Panc1 (cell line): ENCODE measurements at places on chromosomes 5 and 9. TPM values are rescaled to one million over a fixed set of nuclear protein-coding genes. Genes with fewer than 3 reads are reported as not detected.

DNA sequence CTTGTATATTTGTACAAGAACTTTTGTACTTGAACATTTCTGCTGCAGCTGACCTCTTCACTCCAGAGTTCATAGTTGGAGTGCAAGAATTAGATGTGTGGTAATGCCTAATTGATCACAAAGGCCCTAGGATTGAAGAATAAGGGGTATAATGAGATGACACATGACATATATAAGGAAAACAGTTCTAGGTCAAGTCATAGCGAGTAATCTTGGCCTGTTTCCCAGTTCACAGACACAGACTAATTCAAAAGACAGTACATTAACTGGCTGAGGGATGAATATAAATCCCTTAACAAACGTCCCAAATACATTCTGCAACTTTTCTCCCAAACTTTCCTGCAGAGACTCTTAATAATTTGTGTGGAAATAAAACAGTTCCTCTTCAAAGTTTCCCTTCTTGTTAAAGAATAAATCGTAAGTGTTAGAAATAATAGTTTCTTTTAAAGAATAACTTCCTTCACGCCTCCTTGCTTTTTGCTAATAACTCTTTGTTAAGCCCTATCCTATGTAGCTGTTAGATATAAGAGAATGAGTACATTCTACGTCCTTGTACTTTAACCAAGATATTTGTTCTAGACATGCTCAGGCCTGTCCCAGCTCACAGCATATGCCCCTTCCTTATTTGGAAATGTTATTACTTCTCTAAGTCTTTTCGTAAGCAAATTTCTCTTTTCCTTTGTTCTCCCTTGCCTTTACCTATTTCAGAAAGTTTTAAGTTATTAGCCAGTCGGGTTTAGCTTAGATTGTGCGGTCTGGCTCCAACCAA lies 556.4 kb upstream of the CTNND2 start:
- H3K36me3 ChIP-seq: no peaks in the 10 kb centered on the region
- H3K4me1 ChIP-seq: no peaks in the 10 kb centered on the region
- no peaks in the 10 kb centered on the region for H3K27me3 ChIP-seq
- DNase-seq: no peak
- H3K27ac ChIP-seq: no peak overlapping the region

DNA sequence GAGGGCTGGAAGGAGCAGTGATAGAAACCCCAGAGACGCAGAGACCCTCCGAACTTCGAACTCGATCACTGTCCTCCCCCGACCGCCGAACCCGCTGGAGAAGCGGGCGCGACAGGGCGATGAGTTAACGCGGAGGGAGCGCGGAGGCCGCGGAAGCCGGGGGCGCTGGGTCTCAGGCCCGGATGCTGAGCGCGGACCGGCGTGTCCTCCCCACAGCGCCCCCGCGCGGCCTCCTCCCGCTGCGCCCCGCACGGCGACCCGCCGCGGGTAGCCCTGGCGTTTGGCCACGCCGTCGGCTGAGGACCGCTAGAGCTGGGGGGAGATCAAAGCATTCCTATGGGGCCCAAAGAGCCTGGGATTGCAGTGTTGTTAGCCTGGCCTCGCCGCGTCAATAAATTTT lies 7.7 kb upstream of the DMRT2 start:
- no peak overlapping the region for H3K27ac ChIP-seq
- no peak overlapping the region for H3K4me3 ChIP-seq
- no peak for DNase-seq
- no peaks in the 10 kb centered on the region for H3K36me3 ChIP-seq
- no peaks in the 10 kb centered on the region for H3K27me3 ChIP-seq

The DMRT3 gene
- total RNA-seq: not detected

DNA sequence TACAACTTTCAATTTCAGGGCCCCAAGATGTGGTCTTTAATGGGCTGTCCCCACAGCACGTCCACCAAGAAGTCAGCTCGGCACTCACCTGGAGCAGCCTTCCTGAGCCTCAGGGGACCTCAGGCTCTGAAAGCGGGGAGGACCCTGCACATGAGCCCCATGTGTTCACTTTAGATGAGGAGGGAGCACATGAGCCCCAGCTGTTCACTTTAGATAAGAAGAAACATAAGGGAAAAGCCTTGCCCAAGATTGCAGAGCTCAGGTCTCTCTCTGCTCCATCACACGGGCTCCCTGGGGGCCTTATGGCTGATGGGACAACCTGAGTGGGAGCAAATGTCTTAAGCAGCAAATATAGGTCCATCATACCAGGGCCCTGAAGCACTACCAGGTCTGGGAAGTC lies 56.4 kb downstream of the NIPSNAP3B start:
- no peak overlapping the region for H3K4me3 ChIP-seq
- H3K27ac ChIP-seq: no peak overlapping the region
- no peaks in the 10 kb centered on the region for H3K27me3 ChIP-seq
- DNase-seq: no peak
- H3K36me3 ChIP-seq: no peaks in the 10 kb centered on the region
- no peaks in the 10 kb centered on the region for H3K4me1 ChIP-seq

GRCh38 chr9:136964171-136964689 lies 12.2 kb downstream of the LCN12 start:
- no peak for DNase-seq
- H3K27me3 ChIP-seq: no peaks in the 10 kb centered on the region
- peaks cover 5% of the 10 kb centered on the region; the same call in 1 of the 2 replicates for H3K4me1 ChIP-seq
- no peak overlapping the region for H3K27ac ChIP-seq
- no peak overlapping the region for H3K4me3 ChIP-seq

- H3K36me3 ChIP-seq: no peaks in the 10 kb centered on the region
- H3K4me3 ChIP-seq: no peak overlapping the region
- no peak overlapping the region for H3K27ac ChIP-seq
- peaks cover 9% of the 10 kb centered on the region for H3K27me3 ChIP-seq
- H3K4me1 ChIP-seq: no peaks in the 10 kb centered on the region
Observed at GRCh38 chr5:168174376-168174775, 117.1 kb upstream of the WWC1 start.

DNA sequence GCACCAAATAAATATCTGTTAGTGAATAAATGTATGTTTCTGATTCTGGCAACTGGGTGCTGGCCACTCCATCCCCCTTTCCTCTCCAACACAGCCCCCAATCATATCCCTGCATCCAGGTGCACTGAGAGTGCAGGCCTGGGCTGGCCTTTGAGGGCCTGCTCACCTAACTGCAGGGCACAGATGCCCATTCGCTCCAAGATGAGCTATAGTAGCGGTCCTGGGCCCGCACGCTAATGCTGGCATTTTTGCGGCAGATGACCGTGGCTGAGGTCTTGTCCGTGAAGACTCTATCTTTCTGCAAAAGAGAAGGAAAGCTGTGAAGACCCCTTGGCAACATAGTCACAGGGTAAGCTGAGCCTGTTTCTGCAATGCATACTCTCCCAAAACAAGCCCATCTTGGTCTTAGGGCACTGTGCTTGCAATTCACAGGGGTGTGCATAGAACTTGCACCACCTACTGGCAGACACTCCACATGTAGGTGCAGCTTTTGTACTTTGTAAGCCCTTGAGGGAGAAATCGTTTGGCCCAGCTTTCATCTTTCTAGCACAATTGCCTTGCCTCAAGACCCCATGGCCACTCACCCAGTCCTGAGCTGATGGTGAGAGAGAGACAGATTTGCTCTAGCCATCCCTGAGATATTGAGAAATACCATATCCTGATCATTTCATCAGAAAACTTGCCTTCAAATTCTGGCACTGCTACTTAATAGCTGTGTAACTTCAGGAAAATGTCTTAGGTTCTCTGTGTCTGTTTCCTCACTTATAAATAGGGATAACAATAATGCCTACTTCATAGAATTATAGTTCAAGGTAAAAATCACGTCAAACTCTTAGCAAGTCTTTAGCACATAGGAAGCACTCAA lies 13.5 kb downstream of the IL12B start:
- H3K27ac ChIP-seq: no peak overlapping the region
- no peaks in the 10 kb centered on the region for H3K36me3 ChIP-seq
- H3K27me3 ChIP-seq: peaks cover 6% of the 10 kb centered on the region
- peak; percentile 35 for DNase-seq

DNA sequence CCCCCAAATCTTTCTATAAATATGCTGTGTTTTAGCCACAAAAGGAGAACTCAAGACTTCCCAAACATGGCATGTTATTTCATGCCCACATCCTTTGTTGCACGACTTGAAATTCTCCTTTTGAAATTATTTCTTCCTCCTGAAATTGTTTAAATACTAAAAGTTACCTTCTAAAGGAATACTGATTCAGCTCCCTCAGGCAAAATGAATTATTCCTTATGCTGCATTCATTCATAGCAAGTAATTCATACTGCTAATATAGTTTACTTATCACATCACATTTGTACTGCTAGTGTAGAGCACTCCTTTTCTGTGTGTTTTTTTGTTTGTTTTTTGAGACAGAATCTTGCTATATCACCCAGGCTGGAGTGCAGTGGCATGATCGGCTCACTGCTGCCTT lies 45.7 kb downstream of the BHMT start:
- no peak overlapping the region for H3K4me3 ChIP-seq
- H3K27ac ChIP-seq: no peak overlapping the region
- H3K4me1 ChIP-seq: no peaks in the 10 kb centered on the region
- DNase-seq: no peak

The LHX3 gene
- 0.13 TPM for total RNA-seq

The PTGES2 gene
- 76.8 TPM for total RNA-seq

DNA sequence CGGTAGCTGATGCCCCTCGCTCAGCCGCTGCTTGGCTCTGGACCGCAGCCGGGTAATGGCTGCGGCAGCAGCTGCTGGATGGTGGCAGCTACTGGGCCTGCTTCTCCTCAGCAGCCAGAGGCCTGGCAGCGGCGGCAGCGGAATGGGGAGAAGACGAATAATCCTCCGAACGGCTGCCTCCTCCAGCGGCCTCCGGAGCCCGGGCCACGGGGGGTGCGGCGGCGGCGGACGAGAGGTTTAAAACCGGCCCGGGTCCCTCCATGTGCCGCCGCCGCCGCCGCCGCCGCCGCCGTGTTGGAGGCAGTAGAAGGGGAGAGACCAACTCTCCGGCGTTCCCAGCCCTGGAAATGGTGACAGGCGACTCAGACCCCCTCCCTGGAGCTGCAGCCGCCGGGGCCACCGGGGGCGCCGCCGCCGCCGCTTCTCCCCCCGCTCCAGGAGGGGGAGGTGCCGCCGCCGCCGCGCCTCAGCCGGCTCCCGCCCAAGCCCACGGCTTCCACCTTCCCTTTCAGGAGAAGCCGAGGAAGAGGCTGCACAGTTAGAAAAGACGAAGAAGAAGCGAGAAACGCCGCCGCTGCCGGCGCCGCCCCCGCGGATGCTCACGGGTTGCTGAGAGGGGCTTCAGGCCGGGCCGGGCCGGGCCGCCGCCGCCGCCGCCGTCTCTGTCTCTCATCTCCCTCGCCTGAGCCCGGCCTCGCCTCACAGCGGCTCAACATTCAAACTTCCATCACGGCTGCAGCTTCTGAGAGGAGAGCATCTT lies 118.4 kb upstream of the PRSS3 start:
- no peaks in the 10 kb centered on the region for H3K36me3 ChIP-seq
- no peak for DNase-seq
- no peak overlapping the region; the same call in 1 of the 2 replicates for H3K27ac ChIP-seq
- H3K27me3 ChIP-seq: peaks cover 29% of the 10 kb centered on the region

- H3K4me1 ChIP-seq: no peaks in the 10 kb centered on the region
- H3K27me3 ChIP-seq: no peaks in the 10 kb centered on the region
- no peak overlapping the region for H3K27ac ChIP-seq
- no peak for DNase-seq
- no peaks in the 10 kb centered on the region for H3K36me3 ChIP-seq
- H3K4me3 ChIP-seq: no peak overlapping the region
Observed at GRCh38 chr5:10064546-10065195, 185.0 kb downstream of the ATPSCKMT start.

GRCh38 chr9:133770076-133770777 lies 32.1 kb upstream of the SARDH start:
- H3K4me3 ChIP-seq: no peak overlapping the region
- H3K36me3 ChIP-seq: no peaks in the 10 kb centered on the region
- no peaks in the 10 kb centered on the region for H3K27me3 ChIP-seq
- H3K4me1 ChIP-seq: no peaks in the 10 kb centered on the region

The PCBD2 gene
- 19.8 TPM for total RNA-seq

GRCh38 chr5:138588013-138588788 lies 13.0 kb upstream of the HSPA9 start:
- H3K27ac ChIP-seq: no peak overlapping the region
- no peak overlapping the region for H3K4me3 ChIP-seq
- no peaks in the 10 kb centered on the region; the same call in 1 of the 2 replicates for H3K27me3 ChIP-seq
- no peaks in the 10 kb centered on the region for H3K4me1 ChIP-seq
- H3K36me3 ChIP-seq: no peaks in the 10 kb centered on the region

DNA sequence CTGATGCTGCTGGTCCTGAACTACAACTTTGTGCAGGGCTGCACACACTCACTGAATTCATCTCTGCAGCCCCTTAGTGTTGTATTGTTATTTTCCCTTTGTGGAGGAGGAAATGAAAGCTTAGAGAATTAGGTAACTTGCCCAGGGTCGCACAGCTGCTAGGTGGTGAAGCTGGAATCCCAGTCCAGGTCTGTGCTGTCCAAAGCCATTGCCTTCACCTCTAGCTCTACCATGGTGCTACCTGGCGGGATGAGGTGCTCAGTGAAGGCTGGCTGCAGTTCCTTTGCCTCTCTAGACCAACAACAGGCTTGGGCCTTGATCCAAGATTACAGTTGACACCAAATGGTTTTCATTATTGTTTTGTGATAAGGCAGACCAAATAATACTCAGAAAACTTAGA lies 177.8 kb upstream of the PITX1 start:
- DNase-seq: no peak
- no peak overlapping the region for H3K4me3 ChIP-seq
- no peaks in the 10 kb centered on the region for H3K27me3 ChIP-seq
- no peak overlapping the region for H3K27ac ChIP-seq
- H3K4me1 ChIP-seq: no peaks in the 10 kb centered on the region; the same call in 1 of the 2 replicates

The CNOT6 gene
- total RNA-seq: 32.8 TPM

DNA sequence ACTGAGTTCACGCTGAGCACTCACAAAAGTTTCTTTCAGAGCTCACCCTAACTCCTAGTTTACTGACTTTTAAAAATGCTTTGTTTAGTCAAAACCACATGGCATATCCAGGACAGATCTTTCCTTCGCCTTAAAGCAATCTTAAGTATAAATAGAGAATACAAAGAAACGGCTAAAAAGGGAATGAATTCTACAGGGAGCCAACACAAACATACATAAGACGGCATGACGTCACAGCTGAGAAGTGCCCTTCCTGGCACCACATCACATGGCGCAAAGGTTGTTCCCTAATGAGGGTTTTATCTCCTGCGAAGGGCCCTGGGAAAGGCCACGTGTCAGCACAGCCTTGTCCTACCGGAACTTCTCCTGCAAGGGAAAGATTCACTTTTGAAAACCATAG lies 141.3 kb downstream of the IRX1 start:
- H3K4me3 ChIP-seq: no peak overlapping the region

DNA sequence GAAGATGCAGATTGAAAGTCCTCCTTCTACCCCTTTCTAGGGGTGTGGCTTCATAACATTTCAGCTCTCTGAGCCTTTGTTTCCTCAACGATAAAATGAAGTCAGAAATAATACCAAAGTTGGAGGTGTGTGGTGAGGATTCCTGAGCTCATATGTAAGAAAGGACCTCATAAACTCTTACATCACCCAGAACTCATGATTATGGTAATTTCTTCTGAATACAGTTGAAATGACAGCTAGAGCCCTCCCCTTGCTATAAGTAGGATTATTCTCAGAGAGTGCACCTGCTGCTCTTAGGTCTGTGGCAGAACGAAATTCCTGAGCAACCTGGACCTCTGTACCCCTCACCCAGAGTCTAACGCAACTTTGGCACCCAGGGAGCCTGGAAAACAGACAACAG lies 291.4 kb upstream of the KLF4 start:
- H3K4me1 ChIP-seq: no peaks in the 10 kb centered on the region
- H3K4me3 ChIP-seq: no peak overlapping the region
- no peaks in the 10 kb centered on the region for H3K27me3 ChIP-seq
- H3K27ac ChIP-seq: no peak overlapping the region

- H3K36me3 ChIP-seq: no peaks in the 10 kb centered on the region
- H3K4me3 ChIP-seq: no peak overlapping the region
- no peaks in the 10 kb centered on the region for H3K27me3 ChIP-seq
- H3K4me1 ChIP-seq: no peaks in the 10 kb centered on the region
- H3K27ac ChIP-seq: no peak overlapping the region
- DNase-seq: no peak
Observed at GRCh38 chr9:123150708-123151503, 117.4 kb downstream of the GPR21 start.
